ENCODE measurements at places on chromosomes 16 and 17. TPM values are rescaled to one million over a fixed set of nuclear protein-coding genes. Genes with fewer than 3 reads are reported as not detected.

Gene CMTM1
- 6.6 TPM for total RNA-seq

Gene TEKT1
- total RNA-seq: not detected

DNA sequence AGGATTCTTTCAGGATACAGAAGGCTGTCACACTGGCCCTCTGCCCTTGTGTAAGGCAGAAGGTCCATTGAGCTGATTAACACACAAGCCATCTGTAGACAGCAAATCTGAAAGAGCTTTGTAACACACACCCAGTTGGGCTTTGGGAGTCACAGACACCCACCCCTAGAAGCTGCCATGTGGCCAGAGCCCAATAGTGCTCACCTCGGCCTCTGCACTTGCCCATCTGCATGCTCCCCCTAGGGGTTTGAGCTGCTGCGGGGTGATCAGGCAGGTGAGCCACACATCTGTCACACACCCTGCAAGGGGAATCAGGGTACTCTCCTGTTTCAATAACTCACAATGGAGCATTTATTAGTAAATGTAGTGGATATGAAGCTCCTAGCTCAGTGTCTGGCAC lies 138.3 kb downstream of the CHD9NB start:
- H3K36me3 ChIP-seq: no peaks in the 10 kb centered on the region
- H3K27me3 ChIP-seq: no peaks in the 10 kb centered on the region
- no peak overlapping the region for H3K27ac ChIP-seq
- no peak overlapping the region for H3K4me3 ChIP-seq
- DNase-seq: no peak

DNA sequence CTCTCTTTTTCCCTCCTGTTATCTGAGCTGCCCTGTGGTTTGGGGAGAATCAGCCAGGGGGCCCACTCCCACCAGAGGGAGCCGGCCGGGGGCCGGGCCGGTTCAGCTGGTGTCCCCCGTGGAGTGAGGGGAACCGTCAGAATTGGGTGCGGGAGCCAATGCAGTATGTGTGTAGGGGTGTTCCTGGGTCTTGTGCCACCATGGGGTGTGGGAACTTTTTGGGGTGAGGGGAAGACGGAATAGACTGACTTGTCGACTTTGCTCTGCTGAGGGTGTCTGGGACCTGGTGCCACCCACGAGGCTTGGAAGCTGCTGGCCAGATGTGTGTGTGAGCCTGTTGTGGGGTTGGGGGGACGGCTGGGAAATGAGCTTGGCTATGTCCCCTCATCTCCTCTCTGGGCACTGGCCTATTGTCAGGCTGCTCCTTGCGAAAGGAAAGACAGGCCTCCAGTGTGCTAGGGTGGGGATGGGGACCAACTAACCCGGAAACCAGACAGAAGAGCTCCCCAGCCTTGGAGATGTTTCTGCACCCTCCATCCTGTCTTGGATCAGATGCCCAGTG lies 9.9 kb downstream of the RARA start:
- peak overlapping the region; percentile 93 for H3K4me3 ChIP-seq
- H3K36me3 ChIP-seq: no peaks in the 10 kb centered on the region
- H3K4me1 ChIP-seq: peaks cover 56% of the 10 kb centered on the region
- H3K27ac ChIP-seq: peak overlapping the region; percentile 69
- no peak for DNase-seq
- H3K27me3 ChIP-seq: no peaks in the 10 kb centered on the region

- no peaks in the 10 kb centered on the region for H3K36me3 ChIP-seq
- no peak overlapping the region for H3K4me3 ChIP-seq
- no peak overlapping the region for H3K27ac ChIP-seq
- no peaks in the 10 kb centered on the region for H3K27me3 ChIP-seq
These were observed 19.8 kb downstream of the CYB561 start for GRCh38 chr17:63426041-63426916.

- H3K27ac ChIP-seq: no peak overlapping the region
- H3K27me3 ChIP-seq: no peaks in the 10 kb centered on the region
- no peaks in the 10 kb centered on the region for H3K4me1 ChIP-seq
These were observed 57.8 kb downstream of the NEUROD2 start for GRCh38 chr17:39549747-39550573.
